IPS DF 6.9 (cell line): ENCODE measurements at places on chromosomes 11 and 22.

- no peak for DNase-seq
Measured at GRCh38 chr11:111714522-111714921, 51.7 kb downstream of the PPP2R1B start.

DNA sequence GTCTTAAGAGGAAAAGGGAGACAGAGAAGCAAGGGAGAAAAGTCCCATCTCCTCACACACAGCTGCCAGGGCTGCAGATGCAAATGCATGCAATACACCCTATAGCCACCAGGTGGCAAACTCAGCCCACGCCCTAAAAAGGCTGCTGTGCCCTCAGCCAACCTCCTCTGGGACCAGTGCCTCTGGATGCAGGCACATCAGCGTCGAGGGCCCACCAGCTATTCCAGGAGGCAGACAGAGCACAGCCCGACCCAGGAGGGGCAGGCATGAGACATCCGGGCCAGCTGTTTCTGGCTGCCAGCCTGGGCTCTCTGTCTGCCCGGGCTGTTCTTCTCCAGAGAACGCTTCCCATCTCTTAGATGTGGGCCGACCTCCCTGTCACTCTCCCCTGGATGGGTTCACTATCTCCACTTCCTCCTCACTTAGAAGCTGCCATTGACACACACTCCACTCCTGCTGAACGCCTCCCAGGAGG lies 39.7 kb downstream of the TPBGL start:
- DNase-seq: peak; percentile 89

GRCh38 chr22:42770941-42771647 lies 50.4 kb upstream of the A4GALT start:
- no peak for DNase-seq

GRCh38 chr11:110452720-110453119 lies 23.0 kb downstream of the FDX1 start:
- no peak for DNase-seq

DNA sequence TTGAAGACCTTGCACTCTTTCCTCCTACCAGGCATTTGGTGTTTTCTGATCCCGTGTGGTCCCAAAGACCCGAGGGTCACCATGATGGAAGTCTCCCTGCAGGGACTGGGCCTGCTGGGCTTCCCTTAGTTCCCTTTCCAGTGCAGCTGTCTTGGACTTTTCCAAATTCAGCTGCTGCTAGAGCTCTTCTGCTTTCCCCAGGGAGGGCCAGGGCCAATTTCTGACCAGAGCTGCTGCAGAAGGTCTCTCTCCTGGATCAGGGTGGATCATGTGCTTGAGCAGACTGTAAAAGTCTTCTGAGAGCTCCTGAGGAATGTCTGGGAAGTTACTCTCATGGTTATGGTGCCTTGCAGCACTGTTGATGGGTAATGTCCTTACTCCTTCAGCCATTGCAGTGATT lies 23.2 kb downstream of the LDLRAD3 start:
- no peak for DNase-seq

- DNase-seq: no peak
Measured at GRCh38 chr22:49185312-49185969, 642.2 kb downstream of the BRD1 start.

GRCh38 chr11:12915093-12915492 lies 94.0 kb upstream of the RASSF10 start:
- DNase-seq: no peak

DNA sequence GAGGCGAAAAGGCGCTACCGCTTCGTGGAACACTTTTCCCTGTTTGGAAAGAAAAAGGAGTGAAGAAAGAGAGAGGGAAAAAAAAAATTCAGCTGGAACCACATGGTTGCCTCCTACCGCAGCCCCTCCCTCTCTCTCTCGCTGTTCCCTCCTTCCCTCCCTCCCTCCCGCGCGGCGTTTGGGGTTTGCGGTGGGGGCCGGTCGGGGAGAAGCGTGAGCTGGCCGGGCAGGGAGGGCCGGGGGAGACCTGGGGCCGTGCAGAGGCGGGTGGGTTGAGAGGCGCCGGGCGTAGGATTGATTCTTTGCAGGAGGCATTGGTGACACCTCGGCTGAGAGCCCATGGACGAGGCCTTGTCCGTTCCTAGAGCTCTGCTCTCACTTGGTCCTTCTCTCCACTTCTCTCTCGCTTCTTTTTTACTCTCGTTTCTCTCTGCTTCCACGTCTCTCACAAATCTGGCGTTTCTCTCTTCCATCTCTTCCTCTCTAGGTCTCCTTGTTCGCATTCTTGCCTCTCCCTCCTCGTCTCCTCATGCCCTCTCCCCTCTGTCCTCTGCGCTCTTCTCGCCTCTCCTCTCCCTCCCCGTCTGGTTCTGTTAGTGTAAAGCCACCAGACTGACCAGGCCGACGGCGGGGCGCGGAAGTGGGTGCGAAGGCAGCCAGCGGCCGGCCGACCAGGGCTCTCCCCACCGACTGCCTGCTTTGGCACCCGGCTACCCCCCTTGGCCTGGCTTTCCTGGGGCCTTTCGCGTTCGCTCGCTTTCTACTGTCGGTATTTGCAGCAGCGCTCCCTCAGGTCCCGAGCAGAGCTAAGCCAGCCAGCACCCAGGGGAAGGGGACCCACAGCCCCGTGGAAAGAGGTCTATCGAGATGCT lies at the start of gene CLMP:
Gene CLMP (minus strand): TSS at position 61 of the 872 bp plus-strand sequence. CDS start 308 bp downstream, outside the sequence.
- DNase-seq: no peak

- DNase-seq: no peak
Measured at GRCh38 chr11:102306817-102307726, 10.2 kb upstream of the BIRC3 start.

- DNase-seq: no peak
Measured at GRCh38 chr22:33829546-33830280, 90.6 kb downstream of the LARGE1 start.

DNA sequence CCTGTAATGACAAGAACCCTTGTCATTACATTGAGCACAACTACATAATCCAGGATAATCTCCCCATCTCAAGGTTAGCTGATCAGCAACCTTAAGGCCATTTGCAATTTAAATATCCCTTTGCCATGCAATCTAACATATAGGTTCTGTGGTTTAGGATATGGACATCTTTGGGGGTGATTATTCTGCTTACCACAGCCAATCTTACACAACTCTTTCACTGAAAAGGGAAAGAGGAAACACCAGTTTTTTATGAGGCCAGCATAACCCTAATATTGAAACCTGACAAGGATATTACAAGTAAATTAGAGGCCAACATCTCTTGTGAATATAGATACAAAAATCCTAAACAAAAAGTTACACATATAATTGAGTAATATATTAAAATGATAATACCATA lies 78.5 kb downstream of the CYP2R1 start:
- no peak for DNase-seq

- DNase-seq: no peak
Measured at GRCh38 chr22:38490475-38490874, 15.6 kb downstream of the DDX17 start.

DNA sequence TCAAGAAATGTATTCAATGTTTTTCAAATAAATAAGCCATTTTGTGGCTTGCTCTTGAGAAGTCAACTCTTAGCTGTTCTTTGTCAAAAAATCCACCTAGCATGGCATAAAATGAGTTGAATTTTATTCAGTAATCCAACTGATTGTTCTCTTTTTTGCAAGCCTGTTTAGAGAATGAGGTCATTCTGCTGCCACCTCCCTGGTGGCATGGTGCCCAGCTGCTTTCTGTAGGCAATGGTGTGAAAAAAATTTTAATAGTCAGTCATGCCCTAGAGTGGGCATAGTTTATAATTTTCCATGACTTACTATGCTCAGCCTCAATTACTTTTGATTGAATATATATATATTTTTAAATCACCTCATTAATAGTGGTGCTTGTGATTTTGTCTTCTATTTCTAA lies 177.2 kb downstream of the INSC start:
- no peak for DNase-seq

DNA sequence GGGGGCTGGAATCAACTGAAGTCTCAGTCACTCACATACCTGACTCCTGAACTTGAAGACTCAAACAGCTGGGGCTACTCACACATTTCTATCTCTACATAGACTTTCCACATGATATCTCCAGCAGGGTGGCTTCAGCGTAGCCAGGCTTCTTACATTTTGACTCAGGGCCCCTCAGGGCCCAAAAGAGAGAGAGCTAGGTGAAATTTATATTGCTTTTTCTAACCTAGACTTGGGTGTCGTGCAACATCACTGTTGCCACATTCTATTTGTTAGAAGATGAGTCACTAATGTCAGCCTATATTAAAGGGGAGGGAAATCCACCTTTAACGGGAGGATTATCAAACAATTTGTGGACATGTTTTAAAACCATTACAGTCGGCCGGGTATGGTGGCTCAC lies 71.9 kb upstream of the RRM1 start:
- DNase-seq: no peak

DNA sequence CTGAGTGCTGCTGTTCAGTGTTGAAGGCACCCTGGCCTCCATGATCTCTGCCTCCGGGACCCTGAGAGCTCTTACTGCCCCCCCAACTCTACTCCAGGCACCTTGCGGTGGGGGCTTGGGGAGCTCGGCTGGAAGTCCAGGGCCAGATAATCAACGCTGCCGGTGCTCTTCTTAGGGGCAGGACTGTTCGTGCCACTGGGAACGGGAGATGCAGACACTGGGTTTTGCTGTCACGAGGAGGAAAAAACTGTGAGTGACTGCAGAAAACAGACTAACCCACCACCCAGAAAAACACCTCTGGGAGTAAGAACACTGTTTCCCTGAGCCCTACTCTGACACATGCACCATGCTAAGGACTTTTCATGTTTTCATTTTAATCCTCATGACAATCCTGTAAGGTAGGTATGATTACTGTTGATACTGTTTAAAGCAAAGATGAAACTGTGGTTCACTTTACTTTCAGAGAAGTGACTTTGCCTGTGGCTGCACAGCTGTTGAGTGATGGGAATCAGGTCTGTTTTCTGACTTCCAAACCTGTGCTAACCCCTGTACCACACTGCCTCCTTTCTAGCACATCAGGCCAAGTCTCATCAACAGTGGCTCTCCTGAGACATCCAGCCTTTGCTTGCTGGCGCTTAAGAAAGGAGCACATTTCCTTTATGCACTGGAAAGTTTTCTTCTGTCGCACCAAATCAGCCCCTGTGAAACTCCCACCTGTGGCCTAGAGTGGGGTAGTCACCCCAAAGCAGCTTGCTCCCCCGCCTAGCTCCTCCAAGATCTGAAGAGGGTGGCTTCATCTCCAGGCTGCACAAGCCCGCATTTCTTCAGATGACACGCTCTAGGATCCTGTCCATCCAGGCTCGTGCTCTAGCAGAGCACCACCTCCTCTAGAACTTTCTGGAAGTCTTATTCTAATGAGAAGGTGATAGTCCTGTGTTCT lies 31.8 kb downstream of the USP35 start:
- no peak for DNase-seq

- no peak for DNase-seq
Measured at GRCh38 chr11:18752502-18752901, 26.5 kb upstream of the IGSF22 start.

DNA sequence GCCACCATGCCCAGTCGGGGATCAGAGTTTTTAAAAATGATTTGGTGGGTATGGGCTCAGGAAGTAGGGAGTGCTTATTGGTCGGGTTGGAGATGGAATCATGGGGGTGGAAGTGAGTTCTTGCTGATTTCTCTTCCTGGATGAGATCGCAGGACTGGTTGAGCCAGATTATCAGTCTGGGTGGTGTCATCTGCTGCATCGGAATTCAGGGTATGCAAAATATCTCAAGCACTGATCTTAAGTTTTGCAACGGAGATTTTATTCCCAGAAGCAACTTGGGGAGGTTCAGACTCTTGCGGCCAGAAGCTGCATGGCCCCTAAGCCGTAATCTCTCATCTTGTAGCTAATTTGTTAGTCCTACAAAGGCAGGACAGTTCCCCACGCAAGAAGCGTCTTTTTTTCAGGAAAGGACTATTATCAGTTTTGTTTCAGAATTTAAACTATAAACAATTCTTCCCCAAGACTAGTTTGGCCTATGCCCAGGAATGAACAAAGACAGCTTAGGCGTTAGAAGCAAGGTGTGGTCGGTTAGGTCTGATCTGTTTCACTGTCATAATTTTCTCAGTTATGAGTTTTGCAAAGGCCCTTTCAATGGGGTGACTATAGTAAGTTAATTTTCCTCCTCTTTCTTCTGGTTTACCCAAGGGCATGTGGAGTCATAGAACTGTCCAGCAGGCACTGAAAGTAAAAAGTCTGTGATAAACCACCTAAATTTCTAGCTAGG lies 1.4 kb upstream of the PIWIL3 start:
- DNase-seq: no peak

- DNase-seq: no peak
Measured at GRCh38 chr11:11520231-11521015, 101.4 kb downstream of the GALNT18 start.

- no peak for DNase-seq
Measured at GRCh38 chr11:66834943-66835342, 8.3 kb upstream of the RCE1 start.

DNA sequence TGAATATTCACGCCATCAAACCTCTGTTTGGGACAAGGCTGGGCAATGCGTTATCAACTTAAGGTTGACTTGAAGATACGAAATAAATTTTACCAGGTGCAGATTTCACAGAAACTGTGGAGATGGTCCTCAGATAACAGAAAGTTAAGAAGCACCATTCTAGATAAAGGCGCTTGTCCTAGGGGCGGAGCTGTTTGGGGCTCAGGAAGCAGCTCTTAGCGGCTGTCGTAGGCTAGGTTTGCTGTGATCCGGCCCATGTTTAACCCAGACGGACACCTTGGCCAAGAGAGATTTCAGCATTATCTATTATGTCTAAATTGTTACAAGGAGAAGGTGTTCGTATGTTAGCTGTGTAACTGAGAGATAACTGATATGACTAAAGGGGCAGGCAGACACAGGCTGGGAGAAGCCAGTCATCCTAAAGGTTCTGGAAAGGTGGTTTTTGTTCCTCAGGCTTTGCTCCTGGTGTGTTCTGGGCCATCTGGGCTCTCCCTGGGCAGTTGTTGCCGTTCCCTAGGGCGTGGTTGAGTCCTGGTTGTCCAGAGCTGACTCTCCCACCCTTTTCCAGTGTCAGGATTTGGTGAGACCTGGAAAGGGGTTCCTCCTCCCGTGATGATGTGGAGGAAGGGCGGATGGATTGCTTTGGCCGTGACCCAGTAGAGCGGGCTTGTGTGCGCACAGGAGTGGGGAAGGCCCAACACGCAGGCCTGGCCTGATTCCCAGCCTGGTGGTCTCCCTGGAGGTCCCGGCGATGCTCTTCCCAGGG lies 25.8 kb downstream of the TPCN2 start:
- DNase-seq: no peak

DNA sequence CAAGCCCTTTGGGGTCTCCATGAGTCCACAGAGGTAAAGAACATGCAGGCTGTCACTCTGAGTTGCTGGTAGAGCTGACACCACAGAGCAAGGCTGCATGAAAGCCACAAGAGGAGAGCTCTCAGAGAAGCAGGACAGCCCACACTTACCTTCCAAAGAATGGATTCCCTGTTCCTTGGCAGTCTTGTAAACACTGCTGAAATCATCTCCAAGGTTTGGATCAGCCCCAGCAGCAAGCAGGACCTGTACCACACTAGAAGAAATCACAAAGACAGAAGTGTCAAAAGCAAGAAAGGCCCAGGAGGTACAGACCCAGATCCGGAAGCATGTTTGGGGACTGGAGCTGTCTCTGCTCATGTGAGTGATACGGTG lies 54.2 kb downstream of the CLPB start:
- no peak for DNase-seq
